ENCODE measurements at places on chromosomes 7 and 10.

GRCh38 chr7:3899559-3899991 is 598.5 kb downstream of the SDK1 start:
- DNase-seq = no peak

- DNase-seq = no peak
Observed at GRCh38 chr10:124142006-124142739, 48.8 kb upstream of the CHST15 start.

DNA sequence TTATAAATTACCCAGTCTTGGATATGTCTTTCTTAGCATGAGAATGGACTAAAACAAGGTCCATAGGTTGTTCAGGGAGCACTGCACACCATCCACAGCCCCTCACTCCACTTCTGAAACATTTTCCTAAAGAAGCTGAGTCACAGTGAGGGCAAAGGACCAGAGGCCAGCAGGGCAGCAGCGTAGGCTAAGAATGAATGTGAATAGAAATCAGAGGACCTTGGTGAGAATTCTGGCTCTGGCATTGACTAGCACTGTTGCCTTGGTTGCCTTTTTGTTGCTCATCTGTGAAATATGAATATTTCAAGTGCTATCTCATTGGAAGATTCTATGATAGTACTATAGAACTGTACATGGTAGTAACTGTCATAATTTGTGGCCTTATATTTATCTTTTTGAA is 41.7 kb upstream of the TOMM7 start:
- no peak for DNase-seq

- DNase-seq = no peak
Observed at GRCh38 chr10:88731296-88731695, 25.2 kb downstream of the LIPK start.

DNA sequence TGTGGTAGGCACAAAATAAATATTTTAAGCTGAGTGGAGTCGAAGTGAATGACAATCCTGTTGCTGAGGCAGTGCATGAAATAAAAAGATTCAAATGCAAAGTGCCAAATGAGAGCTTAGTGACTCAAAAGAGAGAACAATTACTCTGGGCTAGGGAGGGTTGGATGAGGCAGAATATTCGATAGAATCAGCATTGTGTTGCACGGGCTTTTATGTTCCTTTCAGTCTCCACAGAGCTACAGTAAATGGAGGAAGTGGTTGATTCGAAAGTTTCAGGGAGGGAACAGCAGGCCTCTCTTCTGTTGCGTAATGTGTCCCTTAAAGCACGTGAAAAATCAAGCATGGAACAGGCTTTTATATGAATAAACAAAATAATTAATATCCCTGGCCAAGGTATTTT is 599.3 kb upstream of the CELF2 start:
- no peak for DNase-seq

DNA sequence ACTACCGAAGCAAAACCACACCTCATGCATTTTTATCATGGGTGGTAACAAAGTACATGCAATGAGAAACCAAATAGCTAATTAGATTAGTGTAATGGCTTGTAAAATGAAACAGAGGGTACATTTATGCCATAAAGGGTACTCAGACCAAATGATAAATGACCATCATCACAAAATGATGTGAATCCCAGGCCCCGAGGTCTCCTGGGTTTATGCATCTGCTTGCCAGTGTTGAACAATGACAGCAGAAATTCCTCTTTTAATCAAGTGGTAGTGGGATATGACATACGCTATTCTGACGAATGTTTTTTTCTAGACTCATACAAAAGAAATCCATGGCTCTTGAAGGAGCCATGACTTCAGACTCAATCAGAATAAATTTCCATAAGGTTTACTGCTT is 249.5 kb upstream of the SLC26A5 start:
- no peak for DNase-seq

All from effector CD4-positive, alpha-beta T cell (primary cell).